Natural killer cell (primary cell): ENCODE measurements at places on chromosomes 11 and 22. TPM values are rescaled to one million over a fixed set of nuclear protein-coding genes. Genes with fewer than 3 reads are reported as not detected.

- no peak overlapping the region for H3K4me3 ChIP-seq
- peak; percentile 54 for DNase-seq
- no peak overlapping the region for H3K27ac ChIP-seq
- peaks cover 75% of the 10 kb centered on the region for H3K4me1 ChIP-seq
These were observed 11.5 kb upstream of the SPI1 start for GRCh38 chr11:47389577-47390421.

DNA sequence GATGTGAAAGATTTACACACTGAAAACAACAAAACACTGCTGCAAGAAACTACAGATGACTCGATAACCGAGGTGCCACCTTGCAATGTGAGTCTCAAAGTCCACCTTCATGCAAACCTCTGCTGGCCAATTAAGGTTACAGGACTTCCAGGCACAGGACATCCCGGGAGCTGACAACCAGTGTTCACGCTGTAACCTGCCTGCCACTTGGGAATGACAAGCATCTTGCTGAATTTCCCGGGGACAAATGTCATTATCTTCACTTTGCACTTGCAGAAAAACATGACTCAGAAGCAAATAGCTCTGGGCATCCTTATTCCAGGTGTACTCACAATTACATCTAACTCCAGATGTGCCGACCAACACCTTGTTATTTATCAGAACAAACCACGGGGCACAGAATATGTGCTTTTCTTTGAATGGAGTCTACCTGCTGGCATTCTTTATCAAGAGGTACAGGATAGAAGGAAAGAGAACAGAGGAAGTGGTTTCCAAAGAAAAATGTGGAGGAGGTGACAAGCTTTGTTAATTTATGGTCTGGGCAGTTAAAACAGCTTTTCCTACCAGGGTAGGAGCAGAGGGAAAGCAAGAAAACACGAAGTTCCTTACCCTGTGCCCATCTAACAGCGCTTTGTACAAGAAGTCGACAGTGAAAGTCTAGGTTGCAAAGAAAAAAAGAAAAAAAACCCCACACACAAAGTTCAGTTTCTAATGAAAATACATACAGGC, 72.3 kb downstream of the SHANK2 start:
- no peak for DNase-seq
- H3K27ac ChIP-seq, result no peak overlapping the region
- H3K36me3 ChIP-seq, result no peaks in the 10 kb centered on the region
- no peaks in the 10 kb centered on the region for H3K27me3 ChIP-seq
- H3K4me3 ChIP-seq, result no peak overlapping the region
- H3K4me1 ChIP-seq, result no peaks in the 10 kb centered on the region

DNA sequence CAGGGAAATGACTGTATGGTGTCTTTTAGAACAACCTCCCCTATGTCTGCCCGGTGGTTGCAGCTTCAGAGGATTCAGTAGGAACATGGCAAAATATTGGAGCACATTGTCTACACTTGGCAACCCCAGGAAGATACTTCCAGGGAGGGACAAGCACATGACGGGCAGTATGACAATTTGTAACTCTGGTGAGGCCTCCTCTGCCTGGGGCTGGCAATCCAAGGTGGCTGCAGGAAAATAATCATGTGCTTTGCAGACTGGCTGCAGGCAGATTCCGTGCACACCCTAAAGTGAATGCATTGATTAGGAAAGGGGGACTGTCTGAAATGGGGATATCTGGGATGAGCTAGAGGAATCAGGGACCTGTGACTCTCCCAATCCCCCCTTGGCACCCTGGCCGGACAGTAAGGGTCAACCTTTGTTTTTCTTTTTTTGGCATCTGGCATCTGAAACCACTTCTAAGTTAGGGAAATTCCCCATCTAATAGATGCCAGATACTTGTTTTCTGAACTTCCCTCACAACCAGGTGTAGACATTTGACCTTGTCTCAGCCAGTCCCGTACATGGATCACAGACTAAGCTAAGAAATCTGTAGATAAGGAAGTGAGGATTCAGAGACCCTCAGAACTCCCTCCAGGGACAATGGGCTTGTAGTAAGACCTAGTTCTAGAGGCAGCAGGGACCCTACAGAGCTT, 10.5 kb upstream of the PHOX2A start:
- H3K27ac ChIP-seq, result no peak overlapping the region
- no peaks in the 10 kb centered on the region for H3K27me3 ChIP-seq
- no peaks in the 10 kb centered on the region for H3K4me1 ChIP-seq
- no peak overlapping the region for H3K4me3 ChIP-seq

The CSNK2A3 gene
- not detected for total RNA-seq

- DNase-seq, result no peak
- H3K4me3 ChIP-seq, result no peak overlapping the region
- H3K27me3 ChIP-seq, result no peaks in the 10 kb centered on the region
These were observed 16.9 kb downstream of the TSPAN4 start for GRCh38 chr11:859394-860131.

- no peak overlapping the region for H3K27ac ChIP-seq
- H3K27me3 ChIP-seq, result no peaks in the 10 kb centered on the region
- DNase-seq, result no peak
- no peaks in the 10 kb centered on the region for H3K4me1 ChIP-seq
These were observed 26.1 kb upstream of the ZNRF3 start for GRCh38 chr22:28857288-28857687.

GRCh38 chr11:57363131-57364080, 17.5 kb downstream of the PRG3 start:
- H3K4me3 ChIP-seq, result no peak overlapping the region
- no peak for DNase-seq
- no peaks in the 10 kb centered on the region for H3K4me1 ChIP-seq
- no peaks in the 10 kb centered on the region for H3K36me3 ChIP-seq
- H3K27me3 ChIP-seq, result no peaks in the 10 kb centered on the region

GRCh38 chr22:41989246-41989645, 9.3 kb upstream of the WBP2NL start:
- no peak overlapping the region for H3K4me3 ChIP-seq
- H3K27ac ChIP-seq, result no peak overlapping the region
- DNase-seq, result no peak
- no peaks in the 10 kb centered on the region for H3K36me3 ChIP-seq
- no peaks in the 10 kb centered on the region for H3K4me1 ChIP-seq
- H3K27me3 ChIP-seq, result no peaks in the 10 kb centered on the region

GRCh38 chr11:64148226-64148916, 17.5 kb downstream of the MACROD1 start:
- H3K36me3 ChIP-seq, result no peaks in the 10 kb centered on the region
- peak; percentile 85 for DNase-seq
- H3K4me1 ChIP-seq, result peaks cover 11% of the 10 kb centered on the region
- no peak overlapping the region for H3K27ac ChIP-seq
- H3K27me3 ChIP-seq, result no peaks in the 10 kb centered on the region

GRCh38 chr11:1673446-1674172, 23.4 kb upstream of the KRTAP5-6 start:
- H3K4me1 ChIP-seq, result peaks cover 15% of the 10 kb centered on the region
- DNase-seq, result no peak
- H3K36me3 ChIP-seq, result no peaks in the 10 kb centered on the region
- H3K27ac ChIP-seq, result no peak overlapping the region
- peaks cover 26% of the 10 kb centered on the region for H3K27me3 ChIP-seq

The RIMBP3C gene
- 1.0 TPM for total RNA-seq

The VWA5A gene
- total RNA-seq, result 11.8 TPM

The ALG8 gene
- 20.1 TPM for total RNA-seq

The MCAM gene
- total RNA-seq, result 0.19 TPM

DNA sequence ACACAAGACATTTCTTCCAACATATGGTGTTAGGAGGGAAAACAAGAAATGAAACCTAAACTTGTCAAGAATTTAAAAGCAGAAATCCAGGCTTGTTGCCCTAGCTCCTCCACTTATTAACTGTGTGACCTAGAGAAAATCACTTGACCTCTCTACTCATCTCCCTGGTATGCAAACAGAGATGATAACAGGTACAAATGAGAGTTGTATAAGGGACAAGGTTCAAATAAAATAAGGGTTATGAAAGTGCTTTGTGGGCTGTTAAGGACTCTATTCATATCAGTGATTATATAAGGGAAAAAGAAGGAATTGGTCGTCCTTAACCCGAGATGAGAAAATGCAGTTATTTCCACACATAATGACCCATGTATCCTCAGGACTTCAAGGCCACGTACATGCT, 372.7 kb upstream of the TENM4 start:
- H3K4me1 ChIP-seq, result no peaks in the 10 kb centered on the region
- no peak overlapping the region for H3K4me3 ChIP-seq
- H3K27me3 ChIP-seq, result no peaks in the 10 kb centered on the region
- no peak for DNase-seq
- H3K27ac ChIP-seq, result no peak overlapping the region

DNA sequence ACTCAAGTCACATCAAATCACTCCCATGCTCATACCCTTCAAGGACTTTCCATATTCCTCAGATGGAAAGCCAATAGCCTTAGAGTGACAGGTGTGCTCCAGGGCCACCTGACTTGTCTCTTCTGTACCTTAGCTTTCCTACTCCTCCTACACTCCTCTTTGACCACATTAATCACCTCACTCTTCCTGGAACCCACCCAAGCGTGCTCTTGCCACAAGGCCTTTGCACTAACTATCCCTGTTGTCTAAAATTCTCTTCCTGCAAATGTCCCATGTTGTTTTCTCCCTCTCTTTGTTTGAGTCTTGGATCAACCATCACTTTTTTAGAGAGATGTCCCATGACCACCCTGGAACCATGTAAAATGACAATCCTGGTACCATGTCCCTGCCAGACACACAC, 244.1 kb downstream of the AASDHPPT start:
- DNase-seq, result no peak
- H3K4me1 ChIP-seq, result no peaks in the 10 kb centered on the region
- H3K27me3 ChIP-seq, result no peaks in the 10 kb centered on the region
- H3K4me3 ChIP-seq, result no peak overlapping the region
- H3K27ac ChIP-seq, result no peak overlapping the region
- H3K36me3 ChIP-seq, result no peaks in the 10 kb centered on the region

DNA sequence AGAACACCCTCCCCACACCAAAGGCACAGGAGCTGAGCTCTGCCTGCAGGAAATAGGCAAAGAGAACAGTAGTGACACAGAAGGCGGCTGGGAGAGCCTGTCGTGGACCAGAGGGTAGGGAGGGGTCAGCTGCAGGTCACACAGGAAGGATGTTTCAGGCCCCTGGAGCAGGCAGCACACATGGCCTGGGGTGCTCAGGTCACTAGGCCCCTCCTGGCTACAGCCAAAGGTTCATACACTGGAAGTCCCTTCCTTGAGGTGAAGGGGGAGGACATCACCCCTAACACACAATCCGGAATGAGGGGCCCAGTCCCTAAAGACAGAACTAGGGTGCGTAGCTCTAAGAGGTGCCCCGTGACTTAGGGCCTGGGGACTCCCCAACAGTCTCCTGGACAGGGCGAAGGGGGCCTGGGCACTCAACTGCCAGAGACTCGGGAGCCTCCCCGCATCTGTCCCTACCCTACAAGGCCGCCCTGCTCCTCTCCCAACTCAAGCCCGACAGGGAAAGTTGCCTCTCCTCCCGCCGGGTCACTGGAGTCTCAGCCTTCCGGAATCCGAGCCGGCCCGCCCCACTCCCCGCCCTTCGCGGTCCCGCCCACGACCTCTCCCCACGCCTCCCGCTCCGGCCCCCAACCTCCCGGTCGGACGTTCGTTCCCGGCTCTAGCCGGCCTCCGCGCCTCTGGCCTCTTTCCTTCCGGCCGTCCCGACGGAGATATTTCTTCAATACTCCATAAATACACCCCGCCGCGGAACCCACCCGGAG, at the start of gene CYB5R2:
TSS of gene CYB5R2 (minus strand) at position 541 of the 764 bp plus-strand sequence. CDS start 675 bp downstream, outside the sequence.
- no peaks in the 10 kb centered on the region for H3K36me3 ChIP-seq
- DNase-seq, result no peak
- H3K27me3 ChIP-seq, result peaks cover 16% of the 10 kb centered on the region
- H3K27ac ChIP-seq, result no peak within 1 kb of the TSS

- no peak overlapping the region for H3K4me3 ChIP-seq
- DNase-seq, result no peak
- no peaks in the 10 kb centered on the region for H3K4me1 ChIP-seq
- H3K27ac ChIP-seq, result no peak overlapping the region
- H3K36me3 ChIP-seq, result no peaks in the 10 kb centered on the region
These were observed 22.8 kb upstream of the CKAP5 start for GRCh38 chr11:46868912-46869311.

The ADM2 gene
- 0.26 TPM for total RNA-seq

DNA sequence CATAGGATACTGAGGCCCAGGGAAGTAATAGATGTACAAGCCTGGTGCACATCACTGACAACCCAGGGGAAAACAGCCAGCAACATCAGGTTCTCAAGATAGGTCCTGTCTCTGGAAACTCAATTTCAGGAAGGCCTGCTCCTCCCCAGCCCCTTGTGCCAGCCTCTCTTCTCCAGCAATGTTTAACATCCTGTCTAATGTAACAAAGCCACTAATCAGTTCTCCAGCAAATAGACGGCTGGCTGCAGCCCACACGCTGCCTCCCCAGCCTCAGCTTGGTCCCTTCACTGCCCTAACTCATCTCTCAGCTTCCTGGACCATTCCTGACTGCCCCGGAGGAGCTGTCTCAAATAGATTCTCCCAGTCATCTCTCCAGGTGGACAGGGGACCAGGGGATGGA, 37.8 kb downstream of the RPL27A start:
- no peak for DNase-seq
- H3K4me3 ChIP-seq, result no peak overlapping the region
- H3K27me3 ChIP-seq, result no peaks in the 10 kb centered on the region
- no peaks in the 10 kb centered on the region for H3K4me1 ChIP-seq

DNA sequence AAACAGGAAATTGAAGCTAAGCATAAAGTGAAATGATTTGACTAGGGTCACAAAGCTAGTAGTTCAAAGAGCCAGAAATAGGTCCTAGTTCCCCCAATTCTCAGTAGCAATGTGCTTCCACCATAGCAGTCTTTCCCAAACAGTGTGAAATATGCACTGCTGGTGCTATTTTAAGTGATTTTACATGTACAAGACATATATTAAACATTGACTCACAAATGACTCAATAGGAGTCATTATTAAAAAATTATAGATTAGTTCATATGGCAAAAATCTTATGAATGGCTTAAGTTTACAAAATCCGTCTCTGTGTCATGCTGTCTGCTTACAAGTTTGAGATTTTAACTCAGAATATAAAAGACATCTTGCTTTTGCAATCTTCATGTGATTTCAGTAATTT, 21.4 kb downstream of the KIF18A start:
- H3K4me1 ChIP-seq, result no peaks in the 10 kb centered on the region
- no peak for DNase-seq
- no peak overlapping the region for H3K27ac ChIP-seq
- H3K27me3 ChIP-seq, result no peaks in the 10 kb centered on the region
- no peak overlapping the region for H3K4me3 ChIP-seq
- H3K36me3 ChIP-seq, result no peaks in the 10 kb centered on the region

GRCh38 chr11:777288-778255, at the start of gene GATD1:
Gene GATD1, minus strand, starts transcription at chr11:777487. Its CDS starts 25 bp downstream, at chr11:777462.
- H3K4me1 ChIP-seq, result peaks cover 34% of the 10 kb centered on the region
- H3K36me3 ChIP-seq, result peaks cover 3% of the 10 kb centered on the region
- peak within 1 kb of the TSS; percentile 56 for H3K4me3 ChIP-seq
